ENCODE measurements at places on chromosomes 5 and 9. TPM values are rescaled to one million over a fixed set of nuclear protein-coding genes. Genes with fewer than 3 reads are reported as not detected.
A peak's percentile ranks its signal among the peaks of the same experiment; 100 is the strongest.

- DNase-seq: no peak
These were observed 452.8 kb upstream of the PTGER4 start for GRCh38 chr5:40226906-40227305.

DNA sequence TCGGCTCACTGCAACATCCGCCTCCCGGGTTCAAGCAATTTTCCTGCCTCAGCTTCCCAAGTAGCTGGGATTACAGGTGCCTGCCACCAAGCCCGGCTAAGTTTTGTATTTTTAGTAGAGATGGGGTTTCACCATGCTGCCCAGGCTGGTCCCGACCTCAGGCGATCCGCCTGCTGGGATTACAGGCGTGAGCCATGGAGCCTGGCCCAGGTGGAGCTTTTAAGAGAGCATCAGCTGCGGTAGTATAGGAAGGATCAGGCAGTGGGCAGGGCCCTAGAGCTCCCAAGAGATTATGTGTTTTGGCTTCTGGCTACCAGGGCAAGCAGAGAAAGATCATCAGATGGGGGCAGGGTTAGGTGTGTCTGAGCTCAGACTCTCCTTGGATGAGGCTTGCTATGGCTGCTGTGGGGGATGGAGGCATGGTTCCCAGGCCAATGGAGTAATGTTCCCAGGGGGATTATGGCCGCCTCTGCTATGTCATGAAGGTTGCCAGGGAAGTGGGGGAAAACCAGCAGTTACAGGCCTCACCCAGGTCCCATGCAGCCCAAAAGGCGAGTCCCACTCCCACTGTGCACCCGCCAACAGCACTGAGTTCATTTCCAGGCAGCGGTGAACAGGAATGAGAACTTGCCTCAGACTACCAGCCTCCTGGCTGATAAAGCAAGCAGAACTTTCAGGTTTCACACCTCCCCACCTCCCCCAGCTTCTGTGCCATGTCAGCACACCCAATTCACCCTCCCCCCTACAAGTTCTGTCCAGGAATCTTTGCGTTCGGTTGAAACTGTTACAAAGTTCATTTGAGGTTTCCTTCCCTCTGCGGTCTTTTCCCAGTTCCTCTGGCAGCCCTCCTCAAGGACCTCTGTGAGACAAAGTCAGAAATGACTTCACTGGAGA is 507.6 kb downstream of the SPATA31D1 start:
- DNase-seq: peak; percentile 32

- DNase-seq: peak; percentile 34
These were observed 12.6 kb upstream of the LPCAT1 start for GRCh38 chr5:1536322-1536845.

DNA sequence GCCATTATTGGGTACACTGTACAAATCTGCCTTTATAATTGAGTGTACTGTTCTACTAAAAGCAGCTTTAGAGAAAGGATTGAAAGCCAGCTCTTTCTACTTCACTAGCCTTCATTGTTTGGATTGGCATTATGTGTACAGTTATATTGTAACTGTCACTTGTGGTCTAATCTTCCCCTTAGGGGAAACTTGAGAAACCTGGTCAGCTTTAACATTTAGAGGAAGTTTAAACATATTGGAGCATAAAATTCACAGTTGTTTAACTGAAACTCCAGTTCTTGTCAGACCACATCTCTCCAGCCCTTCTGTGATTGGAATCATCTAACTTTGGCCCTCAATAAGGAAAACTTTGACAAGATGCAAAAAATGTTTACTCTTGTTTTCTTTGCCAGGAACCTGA is 24.6 kb downstream of the PIK3R1 start:
- DNase-seq: no peak

DNA sequence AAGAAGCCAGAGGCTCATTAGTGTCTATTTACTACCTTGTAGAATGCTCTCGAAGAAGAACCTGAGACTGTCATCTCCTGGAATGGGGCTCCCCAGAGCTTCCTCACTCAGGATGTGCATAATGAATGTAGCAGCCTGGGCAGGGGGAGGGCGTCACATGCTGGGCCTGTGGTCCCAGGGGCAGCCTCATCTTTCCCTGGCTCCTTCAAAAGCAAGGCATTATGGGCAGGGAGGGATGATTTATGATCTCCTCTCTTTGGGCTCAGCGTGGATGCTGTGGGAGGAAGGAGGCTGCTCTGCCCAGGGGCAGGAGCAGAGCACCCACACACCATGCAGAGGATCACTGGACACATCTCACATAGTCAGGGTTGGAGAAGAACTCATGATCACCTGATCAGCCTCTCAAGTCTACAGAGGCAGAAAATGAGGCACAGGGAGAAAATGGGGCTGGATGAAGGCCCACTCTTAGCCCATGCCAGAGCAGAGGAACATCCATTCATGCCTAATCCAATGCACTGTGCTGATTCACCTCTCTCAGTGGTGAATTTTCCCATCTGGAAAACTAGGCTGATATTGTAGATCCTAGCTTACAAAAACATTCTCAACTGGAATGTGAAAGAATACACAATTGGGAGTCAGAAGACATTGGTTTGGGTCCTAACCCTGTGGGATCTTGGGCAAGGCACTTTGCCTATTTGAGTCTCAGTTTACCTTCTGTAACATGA is 173.7 kb downstream of the CARTPT start:
- no peak for DNase-seq

DNA sequence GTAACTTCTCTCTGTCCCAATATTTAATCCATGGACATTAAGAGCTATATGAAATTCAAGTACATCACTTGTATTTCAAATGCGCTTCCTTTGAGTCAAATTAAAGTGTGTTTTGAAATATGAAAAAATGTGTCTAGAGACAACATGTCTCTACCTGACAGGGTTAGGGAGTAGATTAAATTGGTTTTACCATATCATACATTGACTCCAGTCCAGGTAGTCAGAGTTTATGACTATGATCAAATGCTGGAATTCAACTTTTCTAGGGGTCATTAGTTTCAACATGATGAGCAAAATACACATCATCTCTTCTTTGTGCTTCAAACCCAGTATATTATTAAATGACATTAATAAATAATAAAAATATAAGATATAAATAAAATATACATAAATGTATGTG is 259.2 kb downstream of the CDH10 start:
- DNase-seq: no peak

GRCh38 chr9:81896070-81896469 is 32.2 kb upstream of the SPATA31D4 start:
- DNase-seq: no peak

- no peak for DNase-seq
These were observed 139.4 kb downstream of the GAPVD1 start for GRCh38 chr9:125400725-125401716.

DNA sequence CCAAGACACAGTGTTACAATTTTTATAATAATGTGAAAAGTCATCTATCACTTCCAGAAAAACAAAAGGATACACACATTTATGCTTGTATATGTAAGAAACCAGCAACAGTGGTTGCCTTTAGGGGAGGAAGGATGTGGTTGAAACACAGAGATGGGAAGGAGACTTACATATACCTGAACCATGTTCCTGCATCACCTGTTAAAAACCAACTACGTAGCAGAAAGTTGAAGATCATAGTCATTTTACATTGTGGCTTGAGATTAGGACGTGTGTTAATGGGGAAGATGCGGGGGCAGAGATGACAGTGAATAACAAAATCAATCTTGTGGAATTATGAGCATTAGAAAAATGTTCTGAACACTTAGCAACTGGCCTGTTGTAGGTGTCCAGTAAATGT is 307.3 kb downstream of the MLLT3 start:
- no peak for DNase-seq

DNA sequence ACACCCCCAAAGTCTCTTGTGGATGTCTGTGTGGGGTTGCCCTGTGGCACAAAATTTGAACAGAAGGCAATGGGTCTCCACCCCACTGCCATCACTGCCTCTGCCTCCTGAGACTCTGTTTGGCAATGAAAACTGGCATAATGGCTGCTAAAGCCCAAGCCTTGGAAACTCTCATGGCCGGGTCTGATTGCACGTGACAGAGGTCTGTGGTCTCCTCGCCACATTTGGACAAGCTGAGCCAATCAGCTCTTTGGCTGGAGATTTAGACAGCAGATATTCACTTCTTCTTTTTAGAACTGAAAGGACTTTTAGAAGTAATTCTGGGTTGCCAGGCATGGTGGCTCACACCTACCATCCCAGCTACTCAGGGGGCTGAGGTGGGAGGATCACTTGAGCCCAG is 5.5 kb downstream of the GGTA1 start:
- DNase-seq: no peak

DNA sequence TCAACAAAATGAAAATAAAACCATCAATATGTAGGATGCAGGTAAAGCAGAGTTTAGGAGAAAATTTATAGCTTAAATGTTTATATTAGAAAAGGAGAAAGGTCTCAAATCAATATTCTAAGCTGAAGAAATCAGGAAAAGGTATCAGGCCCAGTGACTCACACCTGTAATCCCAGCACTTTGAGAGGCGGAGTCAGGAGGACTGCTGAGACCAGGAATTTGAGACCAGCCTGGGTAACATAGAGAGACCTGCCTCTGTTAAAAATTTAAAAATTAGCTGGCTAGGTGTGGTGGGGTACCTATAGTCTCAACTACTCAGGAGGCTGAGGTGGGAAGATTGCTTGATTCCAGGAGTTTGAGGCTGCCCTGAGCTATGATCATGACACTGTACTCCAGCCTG is 32.2 kb downstream of the CCDC69 start:
- DNase-seq: no peak

GRCh38 chr9:93261281-93261680 is 77.3 kb downstream of the WNK2 start:
- DNase-seq: no peak

GRCh38 chr9:114516913-114517312 is 11.6 kb upstream of the WHRN start:
- no peak for DNase-seq

- no peak for DNase-seq
These were observed 3.4 kb upstream of the COL15A1 start for GRCh38 chr9:98940276-98940675.

- no peak for DNase-seq
These were observed 39.7 kb upstream of the ANKDD1B start for GRCh38 chr5:75571547-75571946.

- peak; percentile 30 for DNase-seq
These were observed 661.5 kb upstream of the NUDT12 start for GRCh38 chr5:104223885-104224773.

GRCh38 chr5:169592937-169593650 is 9.5 kb downstream of the SPDL1 start:
- DNase-seq: no peak

- DNase-seq: no peak
These were observed 525.9 kb upstream of the CLINT1 start for GRCh38 chr5:158384535-158385481.

DNA sequence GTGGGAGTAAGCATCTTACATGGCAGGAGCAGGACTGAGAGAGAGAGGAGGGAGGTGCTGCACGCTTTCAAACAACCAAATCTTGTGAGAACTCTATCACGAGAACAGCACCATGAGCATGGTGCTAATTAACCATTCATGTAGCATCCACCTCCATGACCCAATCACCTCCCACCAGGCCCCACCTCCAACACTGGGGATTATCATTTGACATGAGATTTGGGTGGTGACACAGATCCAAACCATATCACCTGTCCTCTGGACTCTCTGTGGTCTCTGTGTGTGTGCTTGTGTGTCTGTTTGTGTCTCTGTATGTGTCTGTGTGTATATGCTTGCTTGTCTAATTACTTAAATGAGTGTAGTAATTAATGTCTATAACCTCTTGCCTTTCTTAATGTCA is 31.1 kb downstream of the SEC61B start:
- DNase-seq: no peak

DNA sequence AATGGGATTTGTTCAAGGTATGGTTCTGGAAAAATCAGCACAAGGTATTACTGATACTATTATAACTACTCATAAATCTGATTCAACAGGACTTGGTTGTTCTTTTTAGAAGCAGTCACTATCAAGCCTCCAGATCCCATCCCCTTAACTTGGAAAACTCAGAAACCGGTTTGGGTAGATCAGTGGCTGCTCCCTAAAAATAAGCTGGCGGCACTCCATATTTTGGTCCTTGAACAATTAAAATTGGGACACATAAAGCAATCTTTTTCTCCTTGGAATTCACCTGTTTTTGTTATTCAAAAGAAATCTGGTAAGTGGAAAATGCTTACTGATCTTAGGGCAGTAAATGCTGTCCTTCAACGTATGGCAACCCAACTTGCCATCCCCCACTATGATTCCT is 104.2 kb downstream of the SYK start:
- DNase-seq: no peak

GRCh38 chr5:142671266-142671665 is 14.6 kb downstream of the FGF1 start:
- DNase-seq: no peak

- DNase-seq: no peak
These were observed 7.1 kb upstream of the KLF9 start for GRCh38 chr9:70421272-70422180.

GRCh38 chr5:137836298-137836697 is 31.4 kb upstream of the MYOT start:
- no peak for DNase-seq

DNA sequence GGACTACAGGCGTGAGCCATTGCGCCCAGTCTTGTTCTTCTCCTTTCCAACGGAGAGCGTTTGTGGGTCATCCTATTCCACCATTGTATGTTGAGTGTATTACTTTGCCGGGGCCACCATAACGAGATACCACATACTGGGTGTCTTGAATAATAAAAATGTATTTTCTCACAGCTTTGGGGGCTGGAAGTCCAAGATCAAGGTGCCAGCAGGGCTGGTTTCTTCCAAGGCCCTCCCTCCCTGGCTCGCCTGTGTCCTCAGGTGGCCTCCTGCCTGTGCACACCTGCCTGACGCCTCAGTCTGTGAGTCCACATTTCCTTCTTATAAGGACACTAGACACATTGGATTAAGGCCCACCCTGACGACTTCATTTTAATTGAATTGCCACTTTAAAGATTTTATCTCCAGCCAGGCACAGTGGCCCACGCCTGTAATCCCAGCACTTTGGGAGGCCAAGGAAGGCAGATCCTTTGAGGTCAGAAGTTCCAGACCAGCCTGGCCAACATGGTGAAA is 175.1 kb downstream of the C9orf50 start:
- no peak for DNase-seq

- no peak for DNase-seq
These were observed 280.4 kb downstream of the TMEM167A start for GRCh38 chr5:82796643-82797416.

DNA sequence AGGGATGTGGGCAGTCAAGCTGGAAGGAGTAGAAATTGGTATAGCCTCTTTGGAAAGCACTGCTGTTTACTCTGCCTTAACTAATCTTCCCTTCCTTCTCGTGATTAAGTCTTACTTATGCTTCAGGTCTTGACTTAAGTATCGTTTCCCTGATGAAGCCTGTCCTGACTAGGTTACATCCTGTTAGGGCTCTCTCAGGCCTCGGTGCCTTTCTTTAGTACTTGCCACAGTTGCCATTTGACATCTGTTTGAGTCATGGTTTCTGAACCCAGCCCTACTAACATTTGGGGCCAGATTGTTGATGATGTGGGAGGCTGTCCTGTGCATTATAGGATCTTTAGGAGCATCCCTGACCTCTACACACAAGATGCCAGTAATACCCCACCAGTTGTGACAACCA is 94.4 kb downstream of the GAPVD1 start:
- DNase-seq: no peak

The SLC12A2 gene
- 11.6 TPM for total RNA-seq

The SIT1 gene
- not detected for total RNA-seq

The PPP3R2 gene
- not detected for total RNA-seq

The ADAMTS13 gene
- 2.8 TPM for total RNA-seq

The NXNL2 gene
- total RNA-seq: not detected

The MOB3B gene
- 1.5 TPM for total RNA-seq

The C1QTNF3 gene
- 0.70 TPM for total RNA-seq

The ADAMTSL2 gene
- 8.1 TPM for total RNA-seq

The FOXD4L4 gene
- not detected for total RNA-seq

The PRDM9 gene
- total RNA-seq: not detected

The TMEM215 gene
- total RNA-seq: not detected

The OTP gene
- total RNA-seq: not detected

The AMACR gene
- 5.5 TPM for total RNA-seq

All from Right ventricle myocardium superior (tissue), 1 donor.